Stomach (tissue), 19 donors: ENCODE measurements at places on chromosomes 12 and 14. TPM values are rescaled to one million over a fixed set of nuclear protein-coding genes. Genes with fewer than 3 reads are reported as not detected.

Gene CLEC2A
- not detected for total RNA-seq

Gene REM2
- not detected for total RNA-seq

Gene RPS29
- 7,374 TPM for total RNA-seq

Gene ESRRB
- 4.0 TPM for total RNA-seq

Gene ATF7IP
- 89.5 TPM for total RNA-seq

Gene KLRC4
- total RNA-seq = not detected

Gene GMFB
- total RNA-seq = 31.0 TPM

Gene TC2N
- 162 TPM for total RNA-seq

Gene HOXC11
- total RNA-seq = not detected

Gene SMIM41
- 5.8 TPM for total RNA-seq

Gene MOAP1
- total RNA-seq = 2.9 TPM

Gene WASHC4
- total RNA-seq = 103 TPM

Gene PRPH
- total RNA-seq = not detected

Gene ADCY6
- 130 TPM for total RNA-seq

Gene DIO3
- total RNA-seq = not detected

Gene GLI1
- 0.87 TPM for total RNA-seq

Gene PLEK2
- 6.5 TPM for total RNA-seq

Gene COQ6
- total RNA-seq = 36.8 TPM

Gene BCL2L14
- total RNA-seq = 17.7 TPM

Gene STAC3
- total RNA-seq = 5.1 TPM

Gene GPR162
- total RNA-seq = 7.5 TPM

Gene SSTR1
- total RNA-seq = 13.4 TPM

Gene RFX4
- total RNA-seq = not detected

Gene ZC2HC1C
- 5.9 TPM for total RNA-seq

Gene FAM177A1
- total RNA-seq = 36.6 TPM

Gene P2RX2
- total RNA-seq = not detected

Gene SLC7A7
- total RNA-seq = 10.5 TPM

Gene MYO1H
- not detected for total RNA-seq

Gene CLEC6A
- not detected for total RNA-seq

Gene TAS2R14
- 17.3 TPM for total RNA-seq

Gene SLC4A8
- total RNA-seq = 0.45 TPM

Gene VSX2
- total RNA-seq = not detected

Gene CLEC2B
- total RNA-seq = 0.89 TPM

Gene ABCD2
- 0.87 TPM for total RNA-seq

Gene TMEM119
- total RNA-seq = 16.2 TPM

Gene LMNTD1
- total RNA-seq = not detected
